IMR-90 (cell line): ENCODE measurements at places on chromosomes 2 and 18. TPM values are rescaled to one million over a fixed set of nuclear protein-coding genes. Genes with fewer than 3 reads are reported as not detected.

CDH2 gene
- 105 and 111 TPM in 2 replicates for total RNA-seq

DBI gene
- 42.5 and 69.7 TPM in 2 replicates for total RNA-seq

STPG4 gene
- 0.18 and 0.28 TPM in 2 replicates for total RNA-seq

SPAST gene
- total RNA-seq, result 14.5 and 21.1 TPM in 2 replicates

MPP4 gene
- 11.1 and 14.9 TPM in 2 replicates for total RNA-seq

REG3G gene
- not detected in 2 replicates for total RNA-seq

- H3K27me3 ChIP-seq, result peaks cover under 1% of the 10 kb centered on the region; the same call in 1 of the 2 replicates
- H3K4me3 ChIP-seq, result no peak overlapping the region
- H3K27ac ChIP-seq, result no peak overlapping the region
- no peak for DNase-seq
- no peaks in the 10 kb centered on the region for H3K36me3 ChIP-seq
These were observed 41.5 kb upstream of the C1D start for GRCh38 chr2:68104111-68104835.

GRCh38 chr2:172481507-172482262, 54.3 kb downstream of the ITGA6 start:
- no peaks in the 10 kb centered on the region for H3K27me3 ChIP-seq
- H3K27ac ChIP-seq, result no peak overlapping the region
- DNase-seq, result no peak
- H3K4me1 ChIP-seq, result peaks cover 6% of the 10 kb centered on the region
- H3K4me3 ChIP-seq, result no peak overlapping the region

- H3K4me3 ChIP-seq, result no peak overlapping the region
- H3K4me1 ChIP-seq, result peaks cover 2% of the 10 kb centered on the region; the same call in 1 of the 2 replicates
- H3K36me3 ChIP-seq, result no peaks in the 10 kb centered on the region
- no peak overlapping the region for H3K27ac ChIP-seq
These were observed 126.2 kb downstream of the PDE1A start for GRCh38 chr2:182300608-182301007.

GRCh38 chr2:75041731-75042600, 83.5 kb downstream of the POLE4 start:
- peaks cover 6% of the 10 kb centered on the region for H3K4me1 ChIP-seq
- DNase-seq, result peak; percentile 5
- no peaks in the 10 kb centered on the region for H3K27me3 ChIP-seq
- no peak overlapping the region for H3K4me3 ChIP-seq
- no peaks in the 10 kb centered on the region; the same call in 1 of the 2 replicates for H3K36me3 ChIP-seq
- H3K27ac ChIP-seq, result no peak overlapping the region

DNA sequence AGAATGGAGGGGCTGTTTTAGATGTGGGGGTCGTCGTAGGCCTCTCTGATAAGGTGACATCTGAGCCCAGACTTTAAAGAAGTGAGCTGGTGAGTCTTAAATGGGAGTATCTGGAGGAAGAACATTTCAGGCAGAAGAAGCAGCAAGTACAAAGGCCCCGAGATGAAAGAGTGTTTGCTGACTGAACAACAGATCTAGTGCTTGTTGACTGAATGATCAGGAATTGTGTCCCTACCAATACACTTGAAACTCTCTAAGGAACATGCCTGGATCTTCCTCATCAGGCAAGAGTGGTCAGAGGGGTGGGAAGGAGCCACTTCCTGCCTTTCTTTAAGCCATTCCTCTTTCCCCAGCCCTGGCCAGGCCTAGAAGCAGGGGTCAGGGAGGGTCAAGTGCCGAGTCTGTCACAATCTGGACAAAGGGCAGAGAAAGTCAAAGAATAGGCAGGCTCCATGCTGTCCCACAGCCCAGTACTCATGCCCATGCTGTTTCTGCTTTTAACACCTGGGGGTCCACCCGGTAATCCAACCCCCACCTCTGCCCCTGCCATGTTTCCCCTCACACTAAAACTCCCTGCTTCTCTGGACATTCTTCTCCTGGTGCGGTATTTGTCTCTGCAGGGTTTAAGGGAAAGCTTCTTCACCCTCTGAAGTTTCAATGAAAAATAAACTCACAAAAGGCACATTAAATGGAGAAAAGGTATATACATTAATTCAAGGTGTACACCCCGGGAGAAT, 3.0 kb upstream of the TMEM37 start:
- peaks cover 63% of the 10 kb centered on the region for H3K27me3 ChIP-seq
- H3K4me3 ChIP-seq, result no peak overlapping the region
- no peak overlapping the region for H3K27ac ChIP-seq
- peaks cover 3% of the 10 kb centered on the region; the same call in 1 of the 2 replicates for H3K4me1 ChIP-seq

GRCh38 chr2:54579682-54580620, 123.8 kb downstream of the SPTBN1 start:
- no peak overlapping the region for H3K27ac ChIP-seq
- no peak overlapping the region for H3K4me3 ChIP-seq
- peaks cover 1% of the 10 kb centered on the region; the same call in 1 of the 2 replicates for H3K36me3 ChIP-seq
- no peaks in the 10 kb centered on the region for H3K27me3 ChIP-seq
- DNase-seq, result no peak

DNA sequence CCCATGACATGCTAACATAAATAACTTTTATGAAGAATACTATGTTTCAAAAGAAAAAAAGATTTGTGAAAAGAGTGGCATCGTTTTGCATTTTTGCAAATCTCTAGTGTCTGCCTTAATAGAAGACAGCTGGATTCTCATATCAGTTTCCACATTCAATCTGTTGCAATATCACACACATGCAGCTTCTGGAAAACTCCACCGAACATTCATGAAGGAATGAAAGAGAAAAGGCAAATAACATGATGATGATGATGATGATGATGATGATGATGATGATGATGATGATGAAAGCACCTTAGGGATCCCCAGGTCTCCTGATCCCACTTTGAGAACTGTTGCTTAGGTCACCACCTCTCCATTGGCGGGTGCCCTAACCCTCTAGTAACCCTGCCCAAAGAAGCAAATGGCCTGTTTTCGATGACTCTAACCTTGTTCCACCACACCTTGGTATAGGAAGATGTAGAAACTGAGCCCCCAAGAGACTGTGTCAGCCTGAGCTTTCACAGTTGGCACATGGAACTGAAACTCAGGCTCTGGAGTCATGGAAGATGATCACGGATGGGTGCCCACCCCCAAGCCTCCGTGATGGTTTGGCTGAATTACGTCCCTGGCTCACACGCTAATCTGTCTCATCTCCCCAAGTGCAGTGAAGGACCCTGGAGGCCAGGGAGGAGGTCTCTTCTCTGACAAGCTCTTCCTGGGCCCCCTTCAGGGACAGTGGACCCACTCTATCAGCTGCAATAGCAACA, 80.1 kb upstream of the SMAD7 start:
- H3K36me3 ChIP-seq, result no peaks in the 10 kb centered on the region
- H3K27me3 ChIP-seq, result peaks cover 5% of the 10 kb centered on the region; the same call in 1 of the 2 replicates
- H3K27ac ChIP-seq, result no peak overlapping the region
- peaks cover 6% of the 10 kb centered on the region; the same call in 1 of the 2 replicates for H3K4me1 ChIP-seq

- peak overlapping the region; percentile 96 for H3K4me3 ChIP-seq
- peak; percentile 12 for DNase-seq
- peak overlapping the region; percentile 20; the same call in 1 of the 2 replicates for H3K27ac ChIP-seq
These were observed 662 bp downstream of the ACVR2A start for GRCh38 chr2:147845411-147845971.

DNA sequence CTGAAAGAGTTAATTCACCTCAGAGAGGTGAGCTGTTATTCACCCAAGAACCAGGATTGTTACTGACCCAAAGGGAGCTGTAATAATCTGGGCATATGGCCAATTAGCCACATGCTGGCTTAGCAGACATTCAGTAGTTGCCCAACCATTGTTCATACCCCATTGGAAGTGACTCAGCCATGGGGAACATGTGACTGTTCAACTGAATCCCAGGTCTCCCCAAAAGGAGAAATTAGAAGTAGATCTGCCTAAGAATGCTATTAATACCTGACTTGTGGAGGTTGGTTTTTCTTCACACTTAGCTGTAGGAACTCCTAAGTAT, 272.6 kb upstream of the UBE2E3 start:
- no peak overlapping the region for H3K4me3 ChIP-seq
- peaks cover 8% of the 10 kb centered on the region for H3K4me1 ChIP-seq
- H3K27ac ChIP-seq, result no peak overlapping the region
- H3K27me3 ChIP-seq, result no peaks in the 10 kb centered on the region

- peak overlapping the region; percentile 66 for H3K27ac ChIP-seq
- no peaks in the 10 kb centered on the region for H3K4me1 ChIP-seq
- no peaks in the 10 kb centered on the region for H3K36me3 ChIP-seq
These were observed 918 bp downstream of the EIF5B start for GRCh38 chr2:99338029-99338585.

- H3K36me3 ChIP-seq, result no peaks in the 10 kb centered on the region
- no peak overlapping the region for H3K4me3 ChIP-seq
- H3K4me1 ChIP-seq, result no peaks in the 10 kb centered on the region
These were observed 78.9 kb upstream of the DAPL1 start for GRCh38 chr2:158716121-158716791.

DNA sequence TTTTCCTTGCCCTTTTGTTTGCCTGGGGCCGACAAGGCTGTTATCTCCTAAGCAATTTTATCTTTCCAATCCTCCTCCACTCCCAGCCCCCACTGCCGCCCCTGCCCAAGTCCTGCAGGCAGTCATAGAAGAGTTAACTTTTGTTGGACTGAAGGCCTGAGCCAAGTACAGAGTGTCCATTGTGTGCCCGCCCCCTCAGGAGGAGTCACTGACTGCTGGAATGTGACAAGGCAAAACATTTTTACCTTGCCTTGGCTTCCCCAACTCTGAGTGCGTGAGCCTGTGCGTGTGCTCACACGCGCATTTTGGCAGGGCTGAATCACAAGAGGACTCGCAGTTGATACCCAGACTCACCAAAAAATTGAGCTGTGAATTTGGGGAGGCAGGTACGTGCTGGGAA, 16.2 kb downstream of the SETBP1 start:
- no peak overlapping the region for H3K27ac ChIP-seq
- no peaks in the 10 kb centered on the region for H3K36me3 ChIP-seq
- H3K4me3 ChIP-seq, result no peak overlapping the region

- H3K27ac ChIP-seq, result no peak overlapping the region
- peaks cover 1% of the 10 kb centered on the region; the same call in 1 of the 2 replicates for H3K36me3 ChIP-seq
- DNase-seq, result no peak
- no peak overlapping the region for H3K4me3 ChIP-seq
- no peaks in the 10 kb centered on the region for H3K27me3 ChIP-seq
- peaks cover 2% of the 10 kb centered on the region; the same call in 1 of the 2 replicates for H3K4me1 ChIP-seq
These were observed 67.7 kb downstream of the SLC8A1 start for GRCh38 chr2:40384233-40384632.

DNA sequence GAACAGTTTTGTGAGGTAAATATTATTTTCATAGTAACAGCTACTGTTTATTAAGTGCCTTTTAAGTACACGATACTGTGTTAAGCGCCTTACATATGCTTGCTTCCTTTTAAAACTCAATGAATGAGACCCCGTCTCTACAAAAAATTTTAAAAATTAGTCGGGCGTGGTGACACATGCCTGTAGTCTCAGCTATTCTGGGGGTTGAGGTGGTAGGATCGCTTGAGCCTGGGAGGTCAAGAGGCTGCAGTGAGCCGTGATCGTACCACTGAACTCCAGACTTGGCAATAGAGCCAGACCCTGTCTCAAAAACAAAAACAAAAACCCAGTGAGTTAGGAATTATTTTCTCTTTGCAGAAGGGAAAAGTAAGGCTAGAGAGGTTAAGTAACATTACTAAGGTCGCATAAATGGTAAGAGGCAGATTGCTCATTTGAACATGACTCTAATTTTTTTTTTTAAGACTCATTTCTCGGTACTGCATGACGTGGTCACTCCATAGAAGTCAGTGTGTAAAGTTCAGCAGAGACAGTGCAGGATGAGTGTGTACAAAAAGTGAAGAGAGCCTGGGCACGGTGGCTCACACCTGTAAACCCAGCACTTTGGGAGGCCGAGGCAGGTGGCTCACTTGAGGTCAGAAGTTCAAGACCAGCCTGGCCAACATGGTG, 1.1 kb downstream of the METAP1D start:
- no peak overlapping the region for H3K27ac ChIP-seq
- no peaks in the 10 kb centered on the region for H3K27me3 ChIP-seq
- H3K4me1 ChIP-seq, result no peaks in the 10 kb centered on the region
- H3K4me3 ChIP-seq, result no peak overlapping the region
- no peaks in the 10 kb centered on the region for H3K36me3 ChIP-seq

- H3K4me1 ChIP-seq, result no peaks in the 10 kb centered on the region
- no peaks in the 10 kb centered on the region for H3K27me3 ChIP-seq
- DNase-seq, result no peak
These were observed 40.0 kb upstream of the NFATC1 start for GRCh38 chr18:79355433-79356335.

DNA sequence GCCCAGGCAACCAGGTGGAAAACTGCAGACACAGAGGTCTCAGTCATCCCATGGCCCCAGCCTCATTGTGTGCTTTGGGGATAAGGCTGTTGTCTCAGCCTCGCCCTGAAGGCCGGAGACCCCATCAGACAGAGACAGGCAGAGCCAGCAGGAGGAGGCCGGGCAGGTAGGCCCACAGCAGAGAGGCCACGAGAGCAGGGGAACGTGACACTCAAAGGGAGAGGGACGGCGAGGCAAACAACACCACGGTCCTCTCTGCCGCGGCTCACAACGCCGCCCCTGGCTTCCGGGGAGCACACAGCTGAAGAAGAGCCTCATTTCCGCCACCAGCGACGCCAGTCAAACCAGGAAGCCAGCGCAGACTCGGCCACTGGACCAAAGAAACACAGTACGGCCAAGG, 103.3 kb downstream of the ZNF516 start:
- peaks cover 18% of the 10 kb centered on the region for H3K4me1 ChIP-seq
- DNase-seq, result no peak
- peaks cover 4% of the 10 kb centered on the region; the same call in 1 of the 2 replicates for H3K36me3 ChIP-seq
- H3K4me3 ChIP-seq, result no peak overlapping the region

- DNase-seq, result no peak
- peaks cover 15% of the 10 kb centered on the region for H3K4me1 ChIP-seq
- H3K27me3 ChIP-seq, result no peaks in the 10 kb centered on the region
- no peaks in the 10 kb centered on the region for H3K36me3 ChIP-seq
These were observed 43.7 kb downstream of the ARL4C start for GRCh38 chr2:234453216-234453615.

- H3K27me3 ChIP-seq, result no peaks in the 10 kb centered on the region
- no peaks in the 10 kb centered on the region for H3K4me1 ChIP-seq
- H3K36me3 ChIP-seq, result no peaks in the 10 kb centered on the region
- no peak overlapping the region for H3K27ac ChIP-seq
- H3K4me3 ChIP-seq, result no peak overlapping the region
These were observed 772.2 kb downstream of the TRIB2 start for GRCh38 chr2:13488965-13489364.

DNA sequence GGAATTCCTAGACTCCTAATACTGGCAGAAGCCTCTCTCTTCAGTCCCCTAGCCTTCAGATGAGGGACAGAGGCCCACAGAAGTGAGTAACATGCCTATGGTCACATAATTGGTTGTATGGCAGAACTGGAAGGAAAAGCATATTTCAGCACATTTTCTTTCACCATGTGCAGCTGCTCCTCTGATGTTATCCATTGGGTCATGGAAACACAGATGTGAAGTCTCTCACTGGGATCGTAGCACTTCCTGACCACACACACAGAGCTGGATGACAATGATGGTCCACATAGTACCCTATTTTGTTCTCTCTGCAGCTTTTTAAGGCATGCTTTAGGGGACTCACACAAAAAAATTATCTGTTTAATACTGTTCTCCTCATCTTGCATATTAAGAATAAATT, 24.5 kb downstream of the MYO3B start:
- no peaks in the 10 kb centered on the region for H3K36me3 ChIP-seq
- no peak overlapping the region for H3K27ac ChIP-seq
- H3K4me1 ChIP-seq, result no peaks in the 10 kb centered on the region

GRCh38 chr2:230953845-230954244, 28.8 kb upstream of the GPR55 start:
- H3K27ac ChIP-seq, result no peak overlapping the region
- DNase-seq, result no peak
- H3K4me3 ChIP-seq, result no peak overlapping the region
- H3K27me3 ChIP-seq, result peaks cover 33% of the 10 kb centered on the region
- H3K4me1 ChIP-seq, result no peaks in the 10 kb centered on the region
